ENCODE measurements at places on chromosomes 4 and X.
A peak's percentile ranks its signal among the peaks of the same experiment; 100 is the strongest.

DNA sequence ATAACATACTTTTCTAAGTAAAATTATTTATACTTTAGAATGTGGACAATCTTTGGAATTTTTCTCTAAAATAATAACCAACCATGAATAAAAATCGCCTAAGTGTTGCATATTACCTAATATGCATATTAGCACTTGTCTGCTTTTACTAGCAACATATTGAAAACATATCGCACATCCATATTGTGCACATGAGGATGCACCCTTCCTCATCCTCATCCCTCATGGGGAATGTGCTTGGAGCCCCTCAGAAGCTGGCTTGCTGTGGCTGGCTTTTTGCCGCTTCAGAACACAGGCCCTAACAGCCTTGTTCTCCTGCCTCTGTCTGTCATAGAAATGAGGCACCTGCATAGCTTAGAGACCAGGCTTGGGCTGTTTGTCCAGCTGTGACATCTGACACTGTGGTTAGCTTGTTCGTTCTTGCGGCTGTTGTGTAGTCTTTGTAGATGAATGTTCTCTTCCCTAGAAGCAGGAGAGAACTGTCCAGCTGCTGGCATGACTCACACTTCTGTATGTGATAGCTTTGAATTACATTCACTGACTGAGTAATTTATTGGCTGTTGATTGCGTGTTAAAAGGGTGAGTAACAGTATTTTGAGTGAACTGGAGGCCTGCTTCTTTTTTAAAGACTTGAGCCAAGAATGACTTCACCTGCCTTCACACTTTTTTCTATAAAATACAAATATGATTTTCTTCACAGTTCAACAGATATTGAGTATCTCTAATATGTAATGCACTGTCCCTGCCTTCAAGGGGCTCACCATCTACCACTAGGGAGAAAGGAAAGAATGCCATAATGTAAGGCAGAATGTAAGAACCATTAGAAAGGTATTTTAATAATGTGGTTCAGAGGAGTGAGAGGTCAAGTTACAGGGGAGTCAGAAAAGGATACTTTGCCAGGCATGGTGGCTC lies 81.9 kb downstream of the HMGB2 start:
- DNase-seq = peak; percentile 94

DNA sequence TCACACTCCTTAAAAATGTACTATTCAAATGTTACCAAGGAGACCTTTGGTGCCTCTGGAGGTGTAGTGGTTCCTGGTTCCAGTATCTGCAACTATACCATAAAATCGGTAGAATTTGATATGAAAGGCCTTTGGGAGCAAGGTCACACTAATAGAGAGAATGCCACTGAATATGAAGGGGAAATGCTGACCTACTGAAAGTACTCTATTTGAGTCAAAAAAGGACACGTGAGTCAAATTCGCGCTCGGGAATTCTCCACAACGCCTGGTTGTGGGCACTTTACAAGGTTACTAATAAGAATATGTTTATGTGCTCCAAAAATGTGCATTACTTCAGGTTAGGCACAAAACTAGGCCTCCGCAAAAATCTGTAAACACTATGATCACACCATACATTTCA lies 39.5 kb upstream of the RELL1 start:
- no peak for DNase-seq

DNA sequence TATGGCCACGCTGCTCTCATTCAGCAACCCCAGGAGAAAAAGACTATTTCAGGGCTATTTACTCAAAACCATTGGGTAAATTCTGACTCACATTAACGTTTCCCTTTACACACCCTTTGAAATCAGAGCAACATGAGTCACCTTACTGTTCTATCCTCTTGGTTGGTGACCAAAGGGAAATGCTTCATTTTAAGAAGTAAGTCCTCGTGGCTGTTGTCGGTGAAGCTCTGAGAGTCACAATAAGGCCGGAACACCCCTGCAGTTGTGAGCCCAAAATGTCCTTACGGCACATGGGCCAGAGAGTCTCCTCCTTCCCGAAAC lies 56.3 kb upstream of the SPRY1 start:
- DNase-seq = no peak

DNA sequence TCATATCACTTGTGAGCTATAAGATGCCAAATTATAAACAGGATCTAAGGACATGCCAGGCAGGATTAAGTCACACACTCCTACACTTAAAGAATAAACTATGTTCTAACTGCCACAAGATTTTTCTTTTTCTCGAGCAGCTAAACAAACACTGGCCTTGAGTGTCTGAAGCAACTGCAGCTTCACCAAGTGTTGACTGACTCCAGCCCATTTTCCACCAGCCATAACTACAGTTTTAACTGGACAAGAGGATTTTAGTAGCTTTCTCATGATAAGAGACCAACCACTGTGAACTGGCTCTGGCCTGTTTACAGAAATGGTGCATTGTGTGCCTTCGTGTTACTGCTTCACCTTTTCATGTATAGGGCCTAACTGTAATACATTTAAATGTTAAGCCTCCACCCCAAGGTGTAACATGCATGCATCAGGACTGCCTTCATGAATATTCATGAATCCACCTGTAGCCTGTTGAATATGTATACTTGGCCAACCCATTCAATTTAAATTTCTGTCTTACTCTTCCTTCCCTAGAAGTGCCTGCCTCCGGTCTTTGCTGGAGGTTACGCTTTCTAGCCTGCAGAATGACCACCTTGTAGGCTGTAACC lies 10.8 kb downstream of the UCP1 start:
- DNase-seq = no peak

- no peak for DNase-seq
These were observed 114.6 kb upstream of the CBR4 start for GRCh38 chr4:169124661-169125060.

GRCh38 chr4:106048250-106048971 lies 153.1 kb downstream of the NPNT start:
- DNase-seq = no peak

DNA sequence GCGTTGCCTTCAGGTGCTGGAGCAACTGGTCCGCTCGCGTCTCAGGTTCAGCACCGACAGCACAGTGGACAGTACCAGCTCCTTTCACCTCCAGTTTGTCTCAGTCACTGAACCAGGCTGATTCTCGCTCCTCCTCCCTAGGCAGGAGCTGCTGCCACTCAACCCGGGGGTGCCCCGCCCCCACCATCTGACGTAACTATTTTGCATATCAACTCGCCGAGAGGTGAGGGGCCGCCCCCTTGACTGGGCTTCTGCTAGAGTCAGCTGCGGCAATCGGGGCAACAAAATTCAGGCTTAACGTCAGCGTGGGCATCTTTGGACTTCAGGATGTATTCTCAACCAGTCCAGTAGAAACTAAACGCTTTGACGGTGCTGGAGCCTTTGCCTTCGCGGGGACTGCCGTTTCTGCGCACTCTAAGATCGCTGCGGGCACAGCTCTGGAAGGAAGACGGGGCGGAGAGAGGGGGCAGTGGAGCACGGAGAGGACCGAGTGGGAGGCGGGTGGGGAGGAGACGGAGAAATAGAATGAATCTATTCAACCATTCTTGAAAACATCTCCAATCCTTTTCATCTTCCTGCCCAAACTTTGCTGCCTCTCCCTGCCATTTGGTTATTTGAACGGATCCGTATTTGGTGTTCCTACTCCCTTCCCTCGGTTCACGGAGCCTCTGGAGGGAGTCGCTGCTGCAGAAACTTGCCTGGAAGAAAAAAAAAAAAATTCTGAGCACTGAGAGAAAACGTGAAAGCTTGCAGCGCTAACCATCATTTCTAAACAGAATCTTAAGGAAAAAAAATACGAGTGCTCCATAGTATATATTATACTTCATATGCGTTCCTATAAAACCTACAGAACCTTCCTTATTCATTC lies at the start of gene FSTL5:
Gene FSTL5, minus strand, starts transcription at position 109 of the 868 bp plus-strand sequence. CDS start 52,604 bp downstream, outside the sequence.
- no peak for DNase-seq

DNA sequence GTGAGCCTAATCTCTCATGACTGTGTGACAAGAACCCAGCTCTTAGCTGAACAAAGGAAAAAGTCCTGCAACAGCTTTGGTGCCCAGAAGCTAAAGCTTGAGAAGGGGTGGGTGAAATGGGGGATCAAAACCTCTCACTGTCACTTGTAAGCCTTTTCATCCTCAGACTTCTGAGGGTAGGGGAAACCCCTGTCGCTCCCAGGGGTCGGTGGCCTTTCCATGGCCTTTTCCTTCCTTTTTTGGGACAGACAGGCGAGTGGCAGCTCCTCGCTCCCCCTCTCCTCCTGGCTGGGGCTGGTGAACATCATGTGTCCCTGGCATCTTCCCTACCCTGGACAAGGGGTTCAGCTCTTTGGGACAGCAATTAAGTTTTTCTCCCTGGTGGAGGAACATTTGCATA lies 78.2 kb downstream of the FAM47A start:
- DNase-seq = no peak

DNA sequence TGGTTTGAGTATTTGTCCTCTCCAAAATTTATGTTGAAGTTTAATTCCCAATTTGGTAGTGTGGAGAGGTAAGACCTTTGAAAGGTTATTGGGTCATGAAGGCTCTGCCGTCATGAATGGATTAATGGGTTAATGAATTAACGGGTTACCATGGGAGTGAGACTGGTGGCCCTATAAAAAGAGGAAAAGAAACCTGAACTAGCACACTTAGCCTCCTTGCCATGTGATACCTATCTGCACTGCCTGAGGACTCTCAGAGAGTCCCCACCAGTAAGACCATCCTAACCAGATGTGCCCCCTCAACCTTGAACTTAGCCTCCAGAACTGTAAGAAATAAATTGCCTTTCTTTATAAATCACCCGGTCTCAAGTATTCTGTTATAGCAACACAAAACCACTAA lies 39.3 kb downstream of the PAGE1 start:
- DNase-seq = no peak

GRCh38 chrX:29547877-29548276 lies 667.5 kb upstream of the MAGEB2 start:
- no peak for DNase-seq

- no peak for DNase-seq
These were observed 115.0 kb upstream of the LDB2 start for GRCh38 chr4:17013382-17014006.

- no peak for DNase-seq
These were observed 20.1 kb downstream of the C4orf36 start for GRCh38 chr4:86872135-86872534.

GRCh38 chr4:137655302-137655701 lies 123.0 kb upstream of the PCDH18 start:
- no peak for DNase-seq

- no peak for DNase-seq
These were observed 51.1 kb downstream of the C4orf51 start for GRCh38 chr4:145731028-145731427.

- no peak for DNase-seq
These were observed 90.8 kb upstream of the SMARCAD1 start for GRCh38 chr4:94116842-94117241.

DNA sequence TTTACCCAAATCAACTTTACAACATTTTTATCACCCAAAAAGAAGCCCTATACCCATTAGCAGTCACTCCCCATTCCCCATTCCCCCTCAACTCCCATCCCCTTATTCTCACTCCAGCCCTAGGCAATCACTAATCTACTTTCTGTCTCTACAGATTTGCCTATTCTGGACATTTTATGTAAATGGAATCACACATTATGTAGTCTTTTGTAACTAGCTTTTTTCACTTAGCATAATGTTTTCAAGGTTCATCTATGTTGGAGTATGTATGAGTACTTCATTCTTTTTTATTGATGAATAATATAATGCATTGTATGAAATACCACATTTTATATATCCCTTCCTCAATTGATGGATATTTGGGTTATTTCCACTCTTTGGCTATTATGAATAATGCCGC lies 36.1 kb upstream of the HERC5 start:
- no peak for DNase-seq

GRCh38 chrX:144616317-144616716 lies 631.0 kb upstream of the SPANXN1 start:
- no peak for DNase-seq

DNA sequence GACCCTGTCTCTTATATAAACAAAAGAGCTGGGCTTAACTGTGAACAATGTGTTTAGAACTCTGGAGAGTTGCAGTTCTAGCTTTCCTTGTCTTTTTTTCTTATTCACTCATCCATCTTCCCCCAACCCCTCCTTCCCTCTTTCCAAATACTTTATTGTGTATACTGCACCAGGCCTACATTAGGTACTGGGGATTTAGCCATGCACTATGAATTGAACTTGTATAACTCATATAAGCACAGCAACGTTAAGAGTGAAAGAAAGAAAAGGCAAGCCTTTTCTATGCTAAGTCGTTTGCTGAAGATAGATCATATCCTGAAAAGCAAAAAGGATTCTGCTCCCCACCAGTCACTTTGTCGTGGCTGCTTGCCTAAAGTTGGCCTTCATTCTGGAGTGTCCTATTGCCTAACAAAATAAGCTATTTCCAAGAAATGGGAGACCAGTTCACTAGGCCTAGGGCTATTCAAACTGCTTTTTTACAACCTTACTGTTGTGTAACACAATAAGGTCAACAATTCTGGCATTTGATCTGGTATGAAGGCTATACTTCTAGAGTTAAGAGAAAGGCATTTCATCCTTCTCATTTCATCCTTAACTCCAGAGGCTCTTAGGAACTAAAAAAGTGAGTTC lies 32.2 kb downstream of the CCNI start:
- no peak for DNase-seq

DNA sequence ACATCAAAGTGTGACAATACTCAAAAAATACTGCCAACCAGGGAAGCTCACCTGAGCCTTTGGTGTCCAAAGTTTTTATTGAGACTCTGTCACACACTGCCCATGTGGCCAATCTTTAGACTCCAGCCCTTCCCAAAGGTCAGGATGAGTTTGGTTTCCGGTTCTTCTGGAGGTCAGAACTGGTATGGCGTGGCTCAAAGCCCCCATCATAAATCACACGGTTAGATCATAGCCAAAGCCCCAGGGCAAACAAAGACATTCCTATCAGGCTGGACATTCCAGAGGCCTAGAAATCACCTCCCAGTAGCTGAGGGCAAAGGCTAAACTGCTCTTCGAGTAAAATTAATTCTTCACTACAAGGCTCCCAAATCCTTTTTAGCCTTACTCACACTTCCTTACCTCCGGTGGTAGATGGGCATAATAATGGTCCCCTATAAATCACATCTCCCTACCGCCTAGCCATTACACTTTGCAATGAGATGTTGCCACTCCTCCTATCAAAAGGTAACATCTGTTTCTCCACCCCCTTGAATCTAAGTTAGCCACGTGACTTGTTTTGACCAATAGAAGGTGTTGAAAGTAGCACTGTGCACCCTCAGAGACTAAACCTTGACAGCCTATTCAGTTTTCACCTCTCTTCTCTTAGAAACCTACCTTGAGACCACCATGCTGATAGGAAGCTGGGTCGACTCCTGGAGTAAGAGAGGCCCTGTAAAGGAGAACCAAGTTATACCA lies 137.8 kb upstream of the DUSP21 start:
- DNase-seq = no peak

DNA sequence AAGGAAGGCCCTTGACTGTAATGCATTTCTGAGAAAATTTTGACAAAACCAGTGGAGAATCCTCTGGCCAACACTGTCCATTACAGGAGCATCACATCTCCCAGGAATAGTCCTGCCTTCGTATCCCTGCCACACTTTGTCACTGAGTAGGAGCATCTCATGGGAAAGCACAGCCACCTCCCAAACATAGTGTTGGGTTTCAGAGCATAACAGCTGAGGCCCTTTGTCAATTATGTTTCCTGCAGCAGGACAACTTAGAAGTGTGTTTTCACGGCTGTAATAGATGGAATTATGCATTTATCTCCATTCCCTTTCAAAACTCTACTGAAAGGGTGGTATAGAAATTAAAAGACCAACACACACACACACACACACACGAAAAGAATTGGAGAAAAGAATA lies 91.1 kb upstream of the SMAD1 start:
- DNase-seq = no peak
